Dermis blood vessel endothelial cell (primary cell): ENCODE measurements at places on chromosomes 2 and 18. TPM values are rescaled to one million over a fixed set of nuclear protein-coding genes. Genes with fewer than 3 reads are reported as not detected.

GRCh38 chr2:206250041-206250897 lies 24.2 kb upstream of the ZDBF2 start:
- DNase-seq, result peak; percentile 41

Gene UGT1A8
- total RNA-seq, result not detected in 2 replicates

GRCh38 chr18:36814994-36815393 lies 13.8 kb downstream of the TPGS2 start:
- DNase-seq, result no peak

Gene ACMSD
- 0.09 and 0.34 TPM in 2 replicates for total RNA-seq

DNA sequence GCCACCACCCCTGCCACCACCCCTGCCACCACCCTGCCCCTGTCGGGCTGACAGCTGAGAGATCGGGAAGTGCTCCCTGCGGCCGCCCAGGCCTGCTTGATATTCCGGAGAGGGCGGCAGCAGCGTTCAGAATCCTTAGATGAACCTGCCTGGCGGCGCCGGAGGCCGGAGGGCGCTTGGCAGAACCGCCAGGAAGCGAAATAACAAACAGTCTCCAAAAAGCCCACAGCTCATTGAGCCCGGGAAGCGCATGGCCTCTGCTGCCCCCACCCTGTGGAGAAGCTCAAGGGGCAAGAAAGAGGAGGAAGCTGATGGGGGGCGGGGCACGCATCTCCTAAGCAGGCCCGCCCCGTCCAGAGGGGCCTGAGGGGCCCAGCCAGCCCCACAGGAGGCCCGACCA lies 92.2 kb upstream of the MBOAT2 start:
- peak; percentile 52 for DNase-seq

DNA sequence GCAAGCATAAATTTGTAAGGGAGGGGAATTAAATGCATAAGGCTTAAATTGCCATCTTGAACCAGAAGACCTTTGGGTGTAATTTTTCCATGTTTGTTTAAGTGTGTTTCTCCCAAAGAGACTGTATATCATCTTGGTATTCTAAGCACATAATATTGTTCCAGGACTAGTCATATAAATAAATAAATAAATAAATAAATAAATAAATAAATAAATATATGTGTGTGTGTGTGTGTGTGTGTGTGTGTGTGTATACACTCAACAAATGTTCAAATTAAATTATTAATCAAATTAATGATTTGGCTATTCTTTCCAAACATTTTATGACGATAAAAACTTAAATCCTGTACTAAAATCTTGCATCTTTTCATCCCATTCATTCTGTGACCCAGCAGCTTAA lies 867.8 kb upstream of the KLHL29 start:
- DNase-seq, result no peak

GRCh38 chr2:233140978-233141377 lies 80.8 kb downstream of the INPP5D start:
- DNase-seq, result no peak

GRCh38 chr2:176174382-176174823 lies 14.1 kb upstream of the HOXD1 start:
- DNase-seq, result no peak

Gene SMYD1
- not detected in 2 replicates for total RNA-seq

Gene CLEC4F
- 0.09 and 0.34 TPM in 2 replicates for total RNA-seq
